ENCODE measurements at places on chromosomes 3 and 15.
A peak's percentile ranks its signal among the peaks of the same experiment; 100 is the strongest.

GRCh38 chr3:126551121-126551838, 7.5 kb downstream of the C3orf22 start:
- no peak for DNase-seq

DNA sequence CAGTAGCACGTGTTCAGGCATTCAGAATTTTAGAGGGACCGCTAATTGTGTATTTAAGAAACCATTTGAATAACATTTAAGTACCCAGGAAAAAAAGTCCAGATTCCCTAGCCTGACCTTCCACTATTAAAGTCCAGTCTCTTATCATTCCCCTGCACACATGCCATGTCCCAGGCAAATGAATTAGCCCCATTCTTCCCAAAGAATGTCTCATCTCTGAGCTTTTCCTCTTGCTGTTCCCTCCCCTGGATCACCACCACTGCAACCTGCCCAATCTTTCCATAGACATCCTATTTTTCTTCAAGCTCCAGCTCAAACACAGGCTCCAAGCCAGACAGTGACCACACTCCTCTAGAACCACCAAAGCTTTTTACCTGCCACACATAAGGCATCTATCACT, 25.9 kb downstream of the PLD1 start:
- DNase-seq = no peak

DNA sequence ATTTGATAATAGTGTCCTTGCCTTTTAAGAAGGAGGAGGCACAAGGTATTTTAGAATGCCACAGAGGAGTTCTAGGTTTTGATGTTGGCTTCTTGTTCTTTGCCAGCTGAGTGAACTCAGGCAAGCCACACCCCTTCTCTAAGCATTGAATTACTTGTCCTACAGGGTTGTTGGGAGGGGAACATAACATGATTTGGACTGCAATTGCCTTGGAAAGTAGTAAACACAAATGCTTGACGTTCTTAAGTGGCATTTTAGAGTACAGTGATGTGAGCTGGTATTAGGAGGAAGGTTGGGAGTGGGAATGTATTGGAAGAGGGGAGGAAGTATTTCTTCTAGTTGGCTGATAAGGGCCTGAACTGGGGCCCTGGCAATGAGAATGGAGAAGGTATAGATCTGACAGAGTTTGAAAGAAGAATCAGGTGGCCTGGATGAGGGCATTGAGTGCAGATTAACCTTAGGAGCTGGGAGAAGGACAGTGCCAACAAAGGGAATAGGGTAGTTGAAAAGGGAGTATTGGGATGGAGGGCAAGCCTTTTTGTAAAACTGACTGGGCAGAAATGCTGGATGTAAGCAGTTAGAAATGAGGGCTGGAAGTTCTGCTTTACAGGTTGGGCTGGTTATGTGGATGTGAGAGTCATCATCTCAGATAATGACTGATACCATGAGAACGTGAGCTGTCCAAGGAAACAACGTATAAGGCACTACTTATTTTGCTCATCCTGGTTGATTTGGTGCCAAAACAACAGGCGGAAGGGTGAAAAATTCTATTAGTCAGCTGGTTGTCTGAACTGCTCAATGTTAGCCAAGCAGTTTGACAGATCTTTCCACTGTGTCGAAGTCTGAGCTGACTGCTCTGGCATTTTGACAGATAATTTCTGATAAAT, 16.7 kb downstream of the KAT2B start:
- DNase-seq = no peak

DNA sequence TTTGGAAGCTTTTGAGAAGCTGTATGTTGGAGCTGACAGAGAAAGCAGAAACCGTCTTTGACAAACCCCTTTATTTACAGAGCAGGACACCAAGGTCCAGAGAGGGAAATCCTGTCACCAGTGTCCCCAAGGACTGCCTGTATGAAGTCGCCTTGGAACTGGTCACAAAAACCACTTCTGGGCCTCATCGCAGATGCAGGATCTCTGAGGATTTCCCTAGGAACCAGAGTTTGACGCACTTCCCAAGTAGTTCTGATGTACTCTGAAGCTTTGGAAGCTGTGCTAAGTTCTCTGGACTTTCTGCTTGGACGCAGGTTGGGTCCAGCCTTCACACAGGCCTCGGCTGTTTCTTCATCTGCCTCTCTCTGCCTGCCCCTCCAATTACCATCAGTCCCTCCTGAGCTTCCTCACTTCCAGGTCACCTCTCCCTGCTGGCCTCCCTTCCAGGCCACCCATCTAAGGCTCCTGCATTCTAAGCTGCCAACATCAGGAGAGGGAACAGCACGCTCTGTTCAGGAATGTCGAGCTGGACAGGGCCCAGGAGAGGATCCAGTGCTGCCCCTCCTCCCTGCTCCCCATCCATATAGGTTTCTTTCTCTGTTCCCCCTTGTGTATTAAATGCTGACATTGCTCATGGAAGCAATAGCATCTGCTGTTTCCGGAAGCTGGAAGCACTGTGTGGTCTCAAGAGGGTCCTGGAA, 270.8 kb downstream of the OPA1 start:
- DNase-seq = no peak

DNA sequence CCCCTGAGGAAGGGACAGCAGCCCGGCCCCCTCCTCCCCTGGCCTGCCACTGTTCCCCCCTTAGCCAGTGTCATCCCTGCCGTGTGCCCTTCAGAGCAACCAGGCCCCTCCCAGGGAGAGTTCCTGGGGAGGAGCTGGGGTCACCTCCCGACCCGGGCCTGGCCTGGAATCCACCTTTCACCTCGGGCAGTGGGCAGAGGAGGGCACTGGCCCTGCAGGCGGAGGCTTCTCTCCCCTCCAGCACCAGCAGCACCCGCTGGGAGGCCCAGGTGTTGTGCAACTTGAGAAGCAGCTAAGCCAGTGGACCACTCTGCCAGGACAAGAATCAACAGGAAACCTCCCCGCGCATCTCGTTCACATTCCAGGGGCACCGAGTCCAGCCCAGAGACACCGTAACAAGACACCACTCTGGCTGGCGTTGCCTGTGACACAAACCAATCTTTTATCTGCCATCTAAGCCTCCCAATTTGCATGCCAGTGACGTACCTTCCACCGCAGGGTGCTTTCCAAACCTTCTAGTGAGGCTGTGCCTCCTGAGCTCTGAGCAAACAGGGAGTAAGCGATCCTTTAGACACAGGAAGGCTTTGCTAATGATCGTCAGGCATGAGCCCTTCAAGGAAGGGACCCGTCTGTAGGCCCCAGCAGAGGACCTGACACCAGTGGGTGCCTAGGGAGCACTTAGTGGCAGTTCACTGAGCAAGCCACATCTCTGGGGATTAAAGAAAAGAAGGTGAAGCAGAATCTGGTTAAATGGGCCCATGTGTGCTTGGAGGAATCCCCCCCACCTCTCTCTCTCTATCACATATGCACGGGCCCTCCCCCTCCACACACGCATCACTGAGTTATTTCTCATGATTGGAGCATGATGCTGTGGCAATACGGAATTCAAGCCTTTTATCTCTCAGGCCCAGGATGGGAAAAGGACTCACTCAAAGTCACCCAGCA, 98.9 kb upstream of the TLE3 start:
- DNase-seq = peak; percentile 99

GRCh38 chr3:41632700-41633099, 329.2 kb downstream of the ULK4 start:
- no peak for DNase-seq

DNA sequence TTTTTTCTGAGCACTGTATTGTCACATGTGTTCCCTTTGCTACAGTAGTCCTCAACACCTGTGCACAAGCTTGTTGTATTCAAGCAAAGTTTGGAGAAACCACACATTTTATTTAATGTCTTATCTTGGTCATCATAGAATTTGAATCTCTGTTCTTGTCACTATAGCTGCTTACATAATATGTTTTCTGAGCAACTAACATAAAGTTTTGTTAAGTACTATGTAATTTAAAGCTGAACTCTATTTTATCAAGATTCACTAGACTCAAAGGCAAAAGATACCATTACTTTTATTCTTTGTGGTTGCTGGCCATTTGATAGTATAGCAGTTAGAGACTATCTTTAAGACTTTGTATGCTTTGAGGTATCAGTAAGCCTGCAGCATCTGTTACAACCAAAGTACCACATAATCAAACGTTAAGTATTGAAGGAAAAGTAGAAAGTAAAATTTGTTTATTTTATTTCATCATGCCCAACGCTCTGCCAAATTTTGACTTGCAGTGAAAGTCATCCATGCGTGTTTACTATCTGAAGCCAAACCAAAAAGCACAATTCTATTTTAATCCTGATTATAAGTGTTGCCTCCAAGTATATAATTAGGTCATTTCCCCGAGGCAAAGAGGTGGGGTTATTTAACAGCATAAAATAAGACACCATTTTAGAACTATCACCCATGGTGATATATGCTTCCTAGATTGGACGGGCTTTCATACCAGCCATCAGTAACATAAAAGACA, 10.3 kb upstream of the ABHD10 start:
- no peak for DNase-seq

- no peak for DNase-seq
Observed at GRCh38 chr15:80061582-80061981, 2.1 kb downstream of the ZFAND6 start.

DNA sequence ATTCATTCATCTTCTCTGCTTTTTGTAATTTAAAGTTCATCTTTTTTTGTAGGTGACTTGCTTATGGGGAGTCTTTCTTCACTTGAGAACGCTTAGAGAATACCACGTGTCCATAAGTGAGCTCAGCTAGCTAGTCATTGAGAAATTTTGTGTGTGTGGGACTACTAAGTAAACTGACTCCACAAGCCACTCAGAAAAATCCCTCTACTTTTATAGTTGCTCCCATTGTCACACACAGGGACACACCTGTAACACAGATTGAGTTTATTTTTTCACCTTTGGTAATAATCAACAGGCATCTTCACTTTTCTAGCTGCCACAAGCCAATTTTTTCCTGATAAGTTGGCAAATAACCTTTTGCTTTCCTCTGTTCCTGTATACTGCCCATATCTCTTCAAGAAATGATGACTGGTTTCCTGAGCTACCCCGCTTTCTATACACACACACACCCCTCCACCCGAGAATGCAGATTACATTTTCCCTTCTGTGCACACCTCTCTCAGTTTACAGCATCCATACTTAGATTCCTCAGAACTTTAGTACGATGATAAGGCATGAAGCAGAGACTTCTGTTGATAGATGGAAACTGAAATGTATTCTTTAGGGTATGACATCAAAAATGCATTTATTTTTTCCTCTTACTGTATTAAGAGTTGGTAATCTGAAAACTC, 4.6 kb downstream of the TSC22D2 start:
- no peak for DNase-seq

DNA sequence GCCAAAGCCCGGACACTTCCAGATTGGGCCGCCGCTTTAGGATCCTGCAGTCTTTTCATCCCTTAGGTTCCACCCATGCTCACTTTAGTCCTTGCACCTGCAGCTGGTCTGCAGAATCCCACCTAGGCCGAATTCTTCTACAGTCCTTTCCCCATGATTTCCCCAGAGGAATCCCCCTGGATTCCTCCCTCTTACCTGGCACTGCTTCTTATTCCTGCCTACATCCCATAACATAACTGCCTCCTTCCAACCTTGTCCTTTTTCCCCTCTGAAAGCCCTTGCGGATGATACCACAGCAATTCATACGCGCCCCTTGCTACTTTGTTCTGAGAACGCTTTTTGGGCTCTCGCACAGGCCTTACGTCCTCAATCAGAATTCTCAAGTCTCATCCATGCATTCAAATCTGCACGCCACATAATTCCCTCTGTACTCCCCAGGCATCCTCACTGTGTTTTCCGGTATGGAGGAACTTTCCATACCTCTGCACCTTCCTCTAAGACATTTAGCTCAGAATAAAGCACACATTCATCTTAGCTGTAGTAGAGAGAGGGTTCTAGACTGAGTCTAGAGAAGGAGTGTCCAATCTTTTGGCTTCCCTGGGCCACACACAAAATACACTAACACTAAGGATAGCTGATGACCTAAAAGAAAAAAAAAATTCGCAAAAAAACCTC, 619 bp downstream of the EIF2AK4 start:
- DNase-seq = peak; percentile 45

- DNase-seq = peak; percentile 6
Observed at GRCh38 chr3:57179580-57180410, 14.6 kb upstream of the IL17RD start.

- DNase-seq = no peak
Observed at GRCh38 chr3:20480786-20481365, 294.9 kb upstream of the SGO1 start.

DNA sequence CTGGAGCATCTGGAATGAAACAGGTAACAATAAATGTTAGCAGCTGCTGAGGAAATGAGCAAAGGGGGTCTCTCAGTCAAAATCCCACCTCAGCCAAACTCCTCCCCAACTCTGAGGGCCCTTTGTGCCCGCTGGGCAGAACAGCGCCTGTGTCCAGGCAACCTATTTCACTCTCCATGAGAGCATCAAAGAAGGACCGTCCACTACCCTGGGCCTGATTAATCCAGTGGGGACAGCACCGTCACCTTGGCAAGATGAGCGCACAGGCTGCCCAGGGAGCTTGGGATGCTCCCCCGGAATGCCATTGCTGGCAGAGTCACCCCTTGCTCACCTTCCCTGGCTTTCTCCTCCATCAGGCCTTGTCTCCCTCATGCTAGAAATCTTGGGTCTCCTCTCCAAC, 97.4 kb upstream of the HACD2 start:
- DNase-seq = no peak

DNA sequence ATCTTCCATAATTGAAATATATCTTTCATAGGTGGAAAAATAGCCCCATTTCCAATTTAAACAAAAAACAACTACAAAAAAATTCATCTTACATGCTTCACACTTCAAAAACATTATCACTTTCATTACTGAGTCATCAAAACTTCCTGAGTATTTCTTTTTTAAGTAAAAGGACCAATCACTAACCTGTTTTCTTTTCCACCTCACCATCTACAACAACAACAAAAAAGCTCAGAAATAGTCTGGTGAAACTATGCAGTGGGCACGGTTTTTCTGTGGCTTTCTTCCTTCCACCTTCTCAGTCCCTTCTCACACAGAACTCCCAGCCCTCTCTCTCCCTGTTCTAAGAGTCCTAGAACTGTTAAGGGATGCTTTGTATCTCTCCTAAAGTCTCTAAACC, 20.3 kb upstream of the TNIK start:
- DNase-seq = no peak

Measured in NCI-H2171 treated with DMSO at 0.1 percent for 48 hours (cell line).